CD4-positive, alpha-beta memory T cell (primary cell): ENCODE measurements at places on chromosomes 12 and 14.

DNA sequence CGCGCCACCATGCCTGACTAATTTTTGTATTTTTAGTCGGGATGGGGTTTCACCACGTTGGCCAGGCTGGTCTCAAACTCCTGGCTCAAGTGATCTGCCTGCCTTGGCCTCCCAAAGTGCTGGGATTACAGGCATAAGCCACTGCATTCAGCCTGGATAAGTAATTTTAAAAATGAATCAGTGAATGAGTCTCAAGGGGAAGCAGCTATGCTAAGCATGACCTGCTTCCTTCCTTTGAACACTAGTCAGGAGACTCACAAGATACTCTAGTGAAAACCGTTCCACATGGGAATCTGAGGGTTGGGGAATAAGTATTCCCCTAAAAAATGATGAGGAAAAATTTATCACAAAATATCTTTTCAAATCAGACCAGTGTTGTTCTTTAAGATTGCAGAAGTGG, 10.7 kb upstream of the FAM234B start:
- no peak for DNase-seq

- DNase-seq: no peak
Observed at GRCh38 chr12:89856431-89856830, 147.8 kb upstream of the ATP2B1 start.

DNA sequence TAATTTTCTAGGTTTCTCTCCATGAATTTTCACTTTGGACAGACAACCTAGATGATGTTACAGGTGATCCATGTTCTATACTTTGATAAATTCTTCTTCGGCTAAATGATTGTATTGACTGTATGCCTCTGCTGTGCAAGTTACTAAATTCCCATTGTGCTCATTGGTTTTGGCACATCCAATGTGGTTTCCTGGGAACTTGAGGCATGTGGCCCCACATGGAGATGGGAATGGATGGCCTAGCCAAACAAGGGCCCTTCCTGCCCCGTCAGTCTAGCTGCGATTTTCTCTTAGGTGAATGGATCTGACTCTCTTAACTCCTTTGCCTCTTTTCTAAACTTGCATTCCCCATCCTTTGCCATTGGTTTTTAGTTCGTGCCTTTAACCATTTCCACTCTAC, 186.2 kb downstream of the PELI2 start:
- DNase-seq: no peak

GRCh38 chr14:104111301-104112112, 26.0 kb downstream of the ASPG start:
- DNase-seq: no peak

- DNase-seq: no peak
Observed at GRCh38 chr14:56300495-56300894, 182.3 kb downstream of the PELI2 start.

GRCh38 chr12:4909410-4909733, 333 bp upstream of the KCNA1 start:
- DNase-seq: no peak

GRCh38 chr12:115617391-115617790, 660.1 kb downstream of the MED13L start:
- DNase-seq: no peak

- no peak for DNase-seq
Observed at GRCh38 chr12:109069307-109070271, 17.2 kb downstream of the USP30 start.

GRCh38 chr12:6334940-6335450, 6.9 kb downstream of the TNFRSF1A start:
- no peak for DNase-seq

DNA sequence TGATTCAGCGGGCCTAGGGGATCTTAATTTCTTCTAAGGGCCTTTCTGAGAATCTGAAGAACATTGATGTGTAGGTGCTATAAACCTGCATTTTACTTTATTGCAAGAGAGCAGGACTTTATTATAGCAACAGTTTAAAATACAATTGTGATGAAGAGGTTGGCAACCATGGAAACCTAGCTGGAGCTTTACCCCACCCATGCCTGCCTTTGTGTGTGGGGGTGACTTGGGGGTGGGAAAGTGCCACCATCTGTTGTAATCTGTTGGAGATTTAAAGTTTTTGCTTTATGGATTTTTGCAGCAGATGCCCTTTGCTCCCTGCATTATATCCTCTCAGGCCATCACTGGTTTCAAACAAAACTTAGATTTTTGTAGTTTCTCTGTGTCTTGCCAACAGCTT, 64.6 kb downstream of the ATG14 start:
- no peak for DNase-seq

GRCh38 chr12:47886510-47887240, 18.1 kb downstream of the VDR start:
- no peak for DNase-seq

- no peak for DNase-seq
Observed at GRCh38 chr12:78891646-78892353, 27.2 kb downstream of the SYT1 start.

DNA sequence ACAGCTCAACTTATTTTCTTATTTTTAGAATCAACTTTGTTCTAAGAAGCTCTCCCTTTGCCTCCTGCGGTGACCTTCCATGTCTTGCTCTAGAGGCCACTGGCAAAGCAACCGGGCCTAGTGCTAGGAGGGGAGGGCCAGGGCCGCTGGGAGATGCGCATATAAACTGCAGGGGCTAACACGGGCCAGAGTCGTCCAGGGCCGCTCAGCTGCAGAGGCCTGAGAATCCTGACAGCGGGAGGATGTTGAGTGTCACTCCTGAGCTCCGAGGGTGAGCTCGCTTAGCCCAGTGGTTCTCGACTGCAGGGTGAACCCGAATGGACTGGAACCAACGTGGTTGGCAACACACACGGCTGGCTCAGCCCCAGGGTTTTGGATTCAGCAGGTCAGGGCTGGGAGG, 6.5 kb upstream of the PIWIL1 start:
- no peak for DNase-seq

GRCh38 chr14:64954491-64955240, 12.1 kb upstream of the GPX2 start:
- no peak for DNase-seq

GRCh38 chr12:3747543-3747942, 5.4 kb downstream of the CRACR2A start:
- DNase-seq: peak; percentile 49

- DNase-seq: no peak
Observed at GRCh38 chr12:113242560-113242959, 21.3 kb downstream of the TPCN1 start.

DNA sequence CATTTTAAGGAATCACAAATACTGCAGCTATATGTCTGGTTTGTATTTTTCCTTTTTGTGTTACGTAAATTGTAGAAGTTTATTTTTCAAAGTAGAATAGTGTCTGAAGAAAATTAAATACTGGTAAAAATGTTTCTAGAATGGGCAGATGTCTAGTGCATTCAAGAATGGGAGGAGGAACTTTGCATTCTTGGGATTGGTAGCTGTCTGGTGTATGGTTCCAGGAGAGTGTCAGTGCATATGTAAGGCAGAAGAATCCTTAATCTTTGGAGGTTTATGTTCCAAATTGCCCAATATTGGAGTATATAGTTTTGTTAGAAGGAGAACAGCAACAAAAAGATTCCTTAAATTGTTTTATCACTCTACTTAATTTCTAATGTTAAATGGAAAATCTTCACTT, 13.5 kb downstream of the PAPOLA start:
- DNase-seq: no peak

- DNase-seq: peak; percentile 71
Observed at GRCh38 chr12:11581179-11581755, 68.2 kb upstream of the ETV6 start.

DNA sequence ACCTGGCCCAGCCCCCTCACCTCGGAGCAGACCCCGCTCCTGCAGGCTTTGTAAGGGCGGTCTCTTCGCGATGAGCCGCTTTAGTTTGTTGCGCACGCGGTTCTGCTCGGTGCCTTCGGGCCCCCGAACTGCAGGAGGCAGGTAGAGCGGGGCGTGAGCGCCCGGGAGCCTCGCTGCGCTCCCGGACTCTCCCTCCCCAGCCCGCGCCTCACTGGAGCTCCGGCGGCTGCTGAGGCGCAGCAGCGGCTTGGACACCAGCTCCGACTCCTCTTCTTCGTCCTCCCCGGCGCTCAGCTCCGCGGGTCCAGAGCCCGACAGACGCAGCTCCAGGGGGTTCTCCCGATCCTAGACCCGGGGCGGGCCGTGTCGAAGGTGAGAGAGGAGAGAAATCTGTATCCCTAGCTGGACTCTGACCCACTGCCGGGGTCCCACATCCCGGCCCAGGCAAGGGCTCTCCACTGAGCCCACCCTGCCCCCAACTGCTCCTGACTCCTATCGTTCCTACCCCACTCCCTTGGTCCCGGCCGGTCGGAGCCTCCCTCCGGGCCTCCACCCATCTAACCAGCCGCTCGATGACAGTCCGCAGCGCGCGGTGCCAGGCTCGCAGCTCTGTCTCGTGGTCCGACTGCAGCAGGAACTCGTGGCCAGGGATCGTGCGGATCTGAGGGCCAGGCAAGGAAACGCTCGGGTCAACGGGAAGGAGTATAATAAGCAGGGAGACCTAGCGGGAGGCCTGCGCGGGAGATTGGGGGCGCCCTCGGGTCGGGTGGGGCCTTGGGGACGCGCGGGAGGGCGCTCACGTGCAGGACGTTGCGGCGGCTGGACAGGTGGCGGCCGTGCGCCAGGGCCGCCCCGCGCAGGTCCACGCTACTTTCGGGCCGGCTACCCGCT, 4.2 kb downstream of the ARHGAP9 start:
- no peak for DNase-seq

DNA sequence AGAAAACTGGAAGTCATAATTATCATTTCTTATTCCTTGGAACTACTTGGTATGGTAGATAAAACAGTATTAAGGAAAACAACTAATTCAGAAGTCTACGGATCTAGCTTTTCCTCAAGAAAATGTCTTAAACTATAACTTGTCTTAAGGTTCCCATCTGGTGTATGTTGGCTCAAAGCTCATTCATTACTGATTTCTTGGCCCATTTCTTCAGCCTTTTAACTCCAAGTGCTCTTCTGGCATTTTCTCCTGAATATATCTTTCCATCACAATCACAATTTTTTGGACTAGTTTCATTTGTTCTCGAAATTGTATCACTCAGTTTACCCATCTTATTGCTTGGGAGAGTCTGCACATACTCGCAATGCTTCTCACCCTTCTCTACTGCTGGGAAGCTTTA, 150.1 kb downstream of the C12orf50 start:
- DNase-seq: no peak

GRCh38 chr14:37196604-37197420, 925 bp upstream of the MIPOL1 start:
- DNase-seq: no peak

DNA sequence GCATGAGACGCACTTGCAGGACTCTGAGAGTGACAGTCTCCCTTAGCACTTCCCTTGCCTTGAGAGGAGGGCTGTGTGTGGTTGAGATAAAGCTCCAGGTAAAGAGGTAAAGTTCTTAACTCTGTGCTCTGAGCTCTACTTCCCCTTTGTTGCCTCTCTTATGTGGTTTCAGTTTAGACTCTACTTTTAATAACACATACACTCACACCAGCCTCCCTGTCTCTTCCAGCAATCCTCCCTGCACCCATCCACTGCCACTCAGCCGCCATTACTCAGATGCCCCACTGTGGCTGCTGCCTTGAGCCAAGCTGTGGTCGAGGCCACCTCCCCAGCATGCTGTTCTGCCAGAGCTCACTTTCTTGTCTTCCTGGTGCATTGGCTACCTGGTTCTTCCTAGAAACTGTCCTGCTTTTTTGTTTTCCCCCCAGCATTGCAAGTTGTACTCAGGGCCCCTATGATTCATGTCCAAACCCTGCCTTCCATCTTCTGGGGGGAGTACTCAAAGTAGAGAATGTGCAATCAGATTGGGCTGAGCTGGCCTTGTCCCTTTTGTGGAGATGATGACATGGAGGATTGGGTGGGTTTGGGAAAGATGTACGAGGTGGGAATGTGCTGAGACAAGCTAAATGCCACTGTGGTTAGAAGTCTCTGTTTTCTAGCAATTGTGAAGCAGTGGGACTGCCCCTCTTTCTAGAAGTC, 115.5 kb upstream of the PARP11 start:
- DNase-seq: peak; percentile 40

- DNase-seq: no peak
Observed at GRCh38 chr14:100789460-100790417, 36.2 kb upstream of the MEG3 start.

DNA sequence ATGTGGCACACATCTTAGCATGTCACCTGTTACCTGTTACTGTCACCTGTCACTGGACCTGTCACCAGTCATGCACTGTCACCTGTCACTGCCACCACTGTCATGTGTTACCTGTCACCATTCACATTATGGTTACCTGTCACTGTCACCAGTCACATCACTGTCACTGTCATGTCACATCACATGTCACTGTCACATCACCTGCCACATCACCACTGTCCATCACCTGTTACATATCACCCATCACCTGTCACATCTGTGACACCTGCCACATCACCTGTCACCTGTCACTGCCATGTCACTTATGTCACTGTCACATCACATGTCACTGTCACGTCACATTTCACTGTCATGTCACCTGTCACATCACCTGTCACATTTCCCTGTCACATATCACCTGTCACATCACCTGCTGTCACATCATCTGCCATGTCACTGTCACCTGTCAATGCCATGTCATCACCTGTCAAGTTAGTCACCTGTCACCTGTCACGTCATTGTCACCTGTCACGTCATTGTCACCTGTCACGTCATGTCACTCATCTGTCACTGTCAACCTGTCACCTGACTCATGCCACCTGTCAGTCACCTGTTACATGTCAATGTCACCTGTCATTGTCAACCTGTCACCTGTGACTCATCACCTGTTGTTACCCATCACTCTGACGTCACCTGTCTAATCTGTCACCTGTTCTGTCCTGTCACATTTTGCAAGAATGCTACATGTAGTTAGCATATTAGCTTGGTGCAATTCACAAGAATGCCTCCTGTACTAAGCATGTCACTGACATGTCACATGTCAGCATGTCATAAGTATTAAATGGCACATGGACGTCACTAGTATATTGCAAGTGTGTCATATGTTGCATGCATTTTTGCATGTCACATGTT, 29.0 kb upstream of the TESC start:
- DNase-seq: no peak

DNA sequence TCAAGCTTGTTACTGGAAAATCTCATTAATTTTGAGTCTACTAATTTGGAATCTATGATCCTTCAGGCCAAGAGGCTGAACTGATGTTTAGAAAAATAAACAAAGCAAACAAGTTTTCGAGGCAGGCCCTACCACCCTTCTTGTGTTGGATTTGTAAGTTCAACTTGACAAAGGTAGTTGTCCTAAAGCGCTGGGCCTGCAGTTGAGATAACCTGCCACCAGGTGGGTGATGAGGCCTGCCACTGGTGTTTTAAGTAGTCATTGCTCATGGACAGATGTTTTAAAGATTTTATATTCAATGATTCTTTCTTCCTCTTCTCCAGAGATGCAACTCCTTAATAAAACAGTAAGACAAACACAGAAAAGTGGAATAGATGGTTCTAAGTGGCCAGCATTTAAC, 19.4 kb downstream of the ACVRL1 start:
- peak; percentile 61 for DNase-seq

GRCh38 chr12:109596418-109597244, 23.0 kb downstream of the MVK start:
- DNase-seq: no peak

GRCh38 chr12:107610021-107610859, 75.4 kb upstream of the PWP1 start:
- no peak for DNase-seq

GRCh38 chr14:92427096-92427495, 86.5 kb upstream of the RIN3 start:
- no peak for DNase-seq
